ENCODE measurements at places on chromosomes 11 and 22.

DNA sequence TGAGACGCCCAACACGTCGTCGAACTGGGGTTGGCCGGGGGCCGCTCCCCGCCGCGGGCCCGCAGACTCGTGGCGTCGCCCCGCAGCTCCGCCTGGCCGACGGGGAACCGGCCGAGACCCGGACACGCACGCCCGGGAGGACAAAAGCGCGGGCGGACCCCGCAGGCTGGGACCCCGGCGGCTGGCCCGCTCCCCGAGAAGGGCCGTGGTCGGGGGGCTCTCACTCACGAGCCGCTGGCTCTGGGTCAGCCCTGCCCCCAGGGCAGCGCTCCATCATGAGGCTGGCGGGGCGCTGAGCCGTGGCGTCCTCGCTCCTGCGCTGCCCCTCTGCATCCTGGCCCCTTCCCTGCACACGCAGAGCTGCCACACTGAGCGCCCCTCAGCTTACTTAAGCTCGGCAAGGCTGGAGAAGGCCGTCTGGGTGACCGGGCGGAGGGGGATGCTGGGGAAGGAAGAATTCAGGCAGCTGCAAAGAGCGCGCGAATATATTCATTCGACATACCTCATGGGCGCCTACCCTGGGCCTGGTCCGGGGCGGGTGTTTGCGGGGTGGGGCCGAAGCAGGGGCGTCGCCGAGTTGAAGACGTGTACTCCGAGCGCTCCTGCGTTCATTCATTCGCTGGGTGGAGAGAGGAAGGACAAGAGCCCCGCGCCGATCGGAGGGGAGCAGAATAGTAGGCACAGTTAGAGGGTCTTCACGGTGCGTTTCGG, 579 bp upstream of the CYB5R2 start:
- peak; percentile 49 for DNase-seq

- no peak for DNase-seq
Observed at GRCh38 chr22:26045860-26046259, 123.4 kb upstream of the SEZ6L start.

DNA sequence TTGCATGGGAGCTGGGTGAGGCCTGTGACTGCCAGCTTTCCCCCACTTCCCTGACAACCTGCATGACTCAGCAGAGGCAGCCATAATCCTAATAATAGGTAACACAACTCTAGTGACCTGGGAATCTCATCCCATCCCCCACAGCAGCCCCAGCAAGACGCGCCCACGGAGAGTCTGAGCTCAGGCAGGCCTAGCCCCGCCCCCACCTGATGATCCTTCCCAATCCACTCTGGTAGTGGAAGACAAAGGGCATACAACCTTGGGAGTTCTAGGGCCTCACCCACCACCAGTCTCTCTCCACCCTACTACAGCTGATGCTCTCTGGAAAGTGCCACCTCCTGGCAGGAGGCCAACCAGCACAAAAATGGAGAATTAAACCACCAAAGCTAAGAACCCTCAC, 60.3 kb downstream of the CWF19L2 start:
- DNase-seq, result no peak

- DNase-seq, result no peak
Observed at GRCh38 chr22:46602025-46602424, 18.2 kb upstream of the GRAMD4 start.

- no peak for DNase-seq
Observed at GRCh38 chr11:126197277-126197939, 14.0 kb downstream of the RPUSD4 start.

GRCh38 chr11:8790968-8791367, 108.4 kb downstream of the RPL27A start:
- DNase-seq, result no peak

DNA sequence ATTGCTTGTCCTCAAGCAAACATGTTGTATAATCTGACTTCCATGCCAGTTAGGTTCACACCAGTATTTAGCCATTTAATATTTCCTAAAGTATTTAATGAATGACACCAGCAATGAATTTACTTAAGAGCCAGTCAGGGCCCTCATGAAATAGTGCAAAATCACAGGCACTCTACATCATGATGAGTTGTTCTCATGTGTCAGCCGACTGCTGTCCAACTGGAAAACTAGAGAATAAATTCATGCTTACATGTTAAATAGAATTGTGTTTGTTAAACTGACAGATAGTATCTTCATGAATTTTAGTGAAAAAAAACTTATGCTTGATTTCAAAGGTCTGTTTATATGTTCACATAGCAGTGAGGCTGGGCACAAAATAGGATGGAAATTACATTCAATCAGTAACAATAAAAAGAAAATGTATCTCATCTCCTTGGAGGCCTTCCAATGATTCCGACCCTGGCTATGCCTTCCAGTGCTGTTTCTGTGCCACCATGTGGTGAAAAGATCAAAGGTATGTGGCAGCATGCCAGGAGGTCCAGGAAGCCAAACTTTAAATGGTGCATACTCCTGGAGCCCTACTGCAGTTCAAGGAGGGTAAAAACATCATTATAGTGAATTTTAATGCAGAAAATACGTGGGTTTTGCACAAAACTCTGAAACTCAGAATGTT, 45.2 kb downstream of the CTSC start:
- peak; percentile 73 for DNase-seq

- DNase-seq, result peak; percentile 36
Observed at GRCh38 chr11:34157163-34157562, 51.7 kb downstream of the NAT10 start.

- DNase-seq, result no peak
Observed at GRCh38 chr11:110409174-110409573, 20.6 kb upstream of the FDX1 start.

GRCh38 chr22:40027191-40028097, 32.7 kb downstream of the FAM83F start:
- DNase-seq, result peak; percentile 76

- no peak for DNase-seq
Observed at GRCh38 chr11:76159303-76159937, 46.9 kb downstream of the WNT11 start.

- no peak for DNase-seq
Observed at GRCh38 chr11:35293699-35294098, 125.7 kb downstream of the SLC1A2 start.

GRCh38 chr11:13433437-13433836, 29.6 kb downstream of the BTBD10 start:
- no peak for DNase-seq

- no peak for DNase-seq
Observed at GRCh38 chr11:461626-462025, 11.5 kb downstream of the PTDSS2 start.

GRCh38 chr11:63940786-63941185, 2.0 kb downstream of the NAA40 start:
- no peak for DNase-seq

GRCh38 chr11:67409261-67409666, 5.4 kb downstream of the TBC1D10C start:
- DNase-seq, result peak; percentile 24

DNA sequence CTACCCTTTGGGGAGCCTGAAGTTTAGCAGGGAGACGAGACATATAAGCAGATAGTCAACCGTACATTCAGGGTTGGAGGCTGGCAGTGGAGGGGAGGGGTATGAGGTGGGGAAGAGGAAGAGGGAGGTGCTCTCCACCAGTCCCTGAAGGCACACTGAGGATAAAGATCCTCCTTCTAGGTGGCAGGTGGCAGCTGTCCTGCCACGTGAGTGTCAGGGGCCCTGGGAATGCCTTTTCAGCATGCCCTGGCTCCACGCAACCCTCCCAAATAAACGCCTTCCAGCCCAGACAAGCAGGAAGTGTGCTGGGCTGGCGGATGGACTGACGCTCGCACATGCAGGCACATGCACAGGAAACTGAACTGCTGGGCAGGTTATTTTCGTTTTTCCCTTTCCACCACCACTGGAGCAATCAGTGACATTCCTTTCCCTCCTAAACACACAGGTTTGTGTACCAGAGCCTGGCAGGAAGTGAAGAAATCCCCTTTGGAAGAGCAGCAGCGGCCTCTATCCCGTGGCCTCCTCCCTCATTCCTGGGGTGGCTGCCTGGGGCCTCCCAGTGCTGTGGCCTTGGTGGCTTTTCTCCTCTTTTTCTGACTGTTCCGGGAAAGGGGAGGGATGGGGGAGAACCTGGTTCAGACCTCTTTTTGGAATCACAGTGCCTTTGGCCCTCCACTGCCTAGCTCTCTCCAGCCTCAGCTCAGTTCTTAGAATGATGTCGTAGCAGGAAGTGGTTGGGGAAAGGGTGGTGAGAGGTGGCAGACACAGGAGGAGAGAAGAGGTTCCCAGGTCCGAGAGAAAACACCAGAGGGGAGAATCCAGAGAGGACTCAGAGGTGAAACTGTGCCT, 157.0 kb upstream of the TIMP3 start:
- peak; percentile 48 for DNase-seq

DNA sequence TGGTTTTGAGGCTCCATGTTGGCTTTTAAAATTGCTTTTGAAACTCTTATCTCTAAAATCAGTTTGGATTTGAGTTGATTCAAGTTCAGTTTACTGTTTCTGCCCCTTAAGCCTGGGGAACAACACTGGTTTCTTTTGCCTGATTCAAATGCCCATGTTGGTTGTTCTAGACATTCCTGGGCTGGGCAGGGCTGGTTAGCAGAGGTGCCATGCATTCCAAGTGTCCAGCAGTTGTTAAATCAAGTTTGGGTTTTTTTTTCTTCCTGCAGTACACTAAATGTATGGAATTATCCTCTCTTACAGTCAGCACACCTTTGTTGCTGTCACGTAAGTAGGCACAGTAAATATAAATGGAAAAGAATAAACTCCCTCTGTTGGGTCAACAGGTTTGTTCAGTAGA, 67.2 kb upstream of the MTMR2 start:
- peak; percentile 48 for DNase-seq

- no peak for DNase-seq
Observed at GRCh38 chr22:28063656-28064055, 144.6 kb upstream of the PITPNB start.

DNA sequence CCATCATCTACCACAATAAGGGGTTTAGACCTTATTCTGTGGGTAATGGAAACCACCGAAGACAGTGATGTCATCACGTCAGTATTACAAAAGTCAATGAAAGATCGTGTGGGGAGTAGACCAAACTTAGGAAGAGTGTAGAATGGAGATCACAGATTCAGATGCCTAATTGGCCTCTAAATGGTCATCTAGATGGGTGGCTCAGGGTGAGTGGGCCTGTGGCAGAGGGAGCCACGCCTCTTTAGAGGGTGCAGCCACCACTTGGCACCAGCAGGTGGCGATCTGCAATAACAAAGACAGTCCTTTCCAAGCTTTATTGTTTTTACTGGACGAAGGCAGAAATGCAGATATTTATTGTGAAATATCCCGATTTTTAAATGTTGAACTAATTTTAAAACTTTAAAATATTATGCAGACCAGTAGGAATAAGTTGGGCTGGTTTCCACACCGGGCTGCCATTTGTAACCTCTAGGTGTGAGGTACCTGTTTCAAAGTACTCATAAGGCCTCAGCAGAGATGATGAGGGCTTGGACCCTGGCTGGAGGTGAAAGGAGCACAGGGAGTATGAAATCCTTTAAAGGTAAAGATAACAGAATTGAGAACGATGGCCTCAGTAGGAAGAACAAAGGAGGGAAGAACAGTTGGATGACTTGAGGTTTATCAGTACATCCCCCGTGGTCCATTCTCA, 222.0 kb downstream of the DBX1 start:
- peak; percentile 50 for DNase-seq

DNA sequence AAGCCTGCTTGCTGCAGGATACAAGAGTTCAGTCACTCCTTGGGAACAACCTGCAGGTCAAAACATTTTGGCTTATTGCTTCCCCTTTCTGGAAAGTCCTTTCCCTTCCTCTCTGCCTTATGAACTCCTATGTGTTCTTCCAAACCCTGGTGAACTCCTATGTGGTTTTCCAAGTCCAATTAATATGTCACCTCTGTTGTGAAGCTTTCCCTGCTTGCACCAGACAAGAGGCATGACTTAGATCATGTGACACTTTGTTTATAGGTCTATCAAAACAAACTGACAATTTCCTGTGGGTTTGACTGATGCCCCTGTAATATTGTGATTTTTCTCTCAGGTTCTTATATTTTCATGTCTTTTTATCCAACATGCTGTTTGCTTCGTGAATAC, 64.2 kb downstream of the ENDOD1 start:
- DNase-seq, result no peak

DNA sequence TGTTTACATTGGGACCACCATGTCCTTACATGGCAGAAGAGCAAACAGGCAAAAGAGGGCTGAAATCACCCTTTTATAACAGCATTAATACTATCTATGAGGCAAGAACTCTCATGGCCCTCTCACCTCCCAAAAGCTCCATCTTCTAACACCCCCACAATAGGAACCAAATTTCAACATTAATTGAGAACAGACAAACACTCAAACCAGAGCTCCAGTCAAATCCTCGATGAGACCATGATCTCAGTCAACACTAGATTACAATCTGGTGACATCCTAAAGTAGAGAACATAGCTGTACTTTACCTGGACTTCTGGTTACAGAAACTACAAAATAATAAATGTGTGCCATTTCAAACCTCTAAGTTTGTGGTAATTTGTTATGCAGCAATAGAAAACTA, 25.1 kb downstream of the OR2AG2 start:
- no peak for DNase-seq

DNA sequence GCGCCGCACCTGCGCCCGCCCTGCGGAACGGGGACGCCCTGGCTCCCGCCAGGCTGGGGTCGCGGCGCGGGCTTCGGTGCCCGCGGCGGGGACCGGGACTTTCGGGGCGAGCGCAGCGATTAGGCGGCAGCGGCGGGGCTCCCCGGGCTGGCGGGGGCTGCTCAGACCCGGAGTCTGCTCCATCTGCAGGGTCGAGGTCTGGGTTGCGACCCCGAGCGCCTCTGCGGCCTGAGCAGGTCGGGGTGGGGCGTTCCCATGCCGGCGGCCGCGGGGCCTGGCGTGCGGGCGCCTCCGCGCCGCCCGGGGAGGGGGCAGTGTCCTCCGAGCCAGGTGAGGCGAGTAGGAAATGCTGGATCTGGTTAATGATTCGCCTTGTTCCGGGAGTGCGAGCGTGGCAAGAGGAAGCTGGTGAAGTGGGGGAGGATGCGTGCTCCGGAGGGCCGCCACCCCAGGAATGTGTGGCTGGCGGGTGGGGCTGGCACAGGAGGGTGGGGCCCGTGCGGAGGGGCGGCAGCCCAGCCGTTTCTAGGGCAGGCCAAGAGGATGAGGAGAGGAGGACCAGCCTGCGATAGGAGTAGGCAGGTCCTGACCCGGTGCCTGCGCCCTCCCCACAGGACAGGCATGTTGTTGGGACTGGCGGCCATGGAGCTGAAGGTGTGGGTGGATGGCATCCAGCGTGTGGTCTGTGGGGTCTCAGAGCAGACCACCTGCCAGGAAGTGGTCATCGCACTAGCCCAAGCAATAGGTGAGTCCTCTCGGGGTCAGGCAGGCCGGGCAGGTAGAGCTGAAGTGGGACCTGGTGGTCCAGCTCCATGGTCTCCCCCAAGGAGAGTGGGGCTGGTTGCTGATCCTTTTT, 606 bp downstream of the RASSF7 start:
- DNase-seq, result peak; percentile 53

DNA sequence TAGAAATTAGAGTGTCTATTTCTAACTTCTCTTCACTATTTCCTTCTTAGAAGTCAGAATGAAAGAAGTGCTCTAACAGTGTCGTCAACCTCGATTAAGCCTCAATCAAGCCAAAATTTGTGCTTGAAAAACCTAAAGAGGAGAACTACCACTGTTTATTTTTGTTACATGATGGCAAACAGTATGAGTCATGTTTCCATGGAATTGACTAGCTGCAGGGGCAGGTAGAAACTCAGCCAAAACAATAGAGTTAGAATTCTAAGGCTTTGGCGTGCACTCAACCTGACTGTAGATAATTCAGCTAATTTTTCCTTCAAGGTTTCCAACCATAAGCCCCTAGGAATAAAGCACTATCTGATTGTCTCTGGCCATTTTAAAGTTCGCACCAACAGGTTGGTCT, 415.9 kb downstream of the ETS1 start:
- DNase-seq, result no peak

Measured in thyroid gland (tissue), 4 donors.